Smooth muscle cell of the pulmonary artery (primary cell): ENCODE measurements at places on chromosomes 13 and 19. TPM values are rescaled to one million over a fixed set of nuclear protein-coding genes. Genes with fewer than 3 reads are reported as not detected.

The NOVA2 gene
- total RNA-seq, result 0.20 and 1.1 TPM in 2 replicates

The OVOL3 gene
- total RNA-seq, result not detected in 2 replicates

The LMTK3 gene
- total RNA-seq, result 0.33 and 0.89 TPM in 2 replicates

The PEG3 gene
- total RNA-seq, result 3.5 and 4.6 TPM in 2 replicates

The RDH13 gene
- 9.5 and 20.0 TPM in 2 replicates for total RNA-seq

The EDDM13 gene
- not detected in 2 replicates for total RNA-seq
